ENCODE measurements at places on chromosomes 16 and 17. TPM values are rescaled to one million over a fixed set of nuclear protein-coding genes. Genes with fewer than 3 reads are reported as not detected.

The PRAC1 gene
- not detected for total RNA-seq

The TBC1D3C gene
- 3.4 TPM for total RNA-seq

The FAM171A2 gene
- total RNA-seq, result not detected

The ACSM2A gene
- total RNA-seq, result not detected

The SKAP1 gene
- not detected for total RNA-seq

The TMEM235 gene
- total RNA-seq, result not detected

The LITAFD gene
- total RNA-seq, result not detected

The CHST5 gene
- not detected for total RNA-seq

The IL17C gene
- total RNA-seq, result not detected

The KRT37 gene
- total RNA-seq, result not detected

The SEPTIN12 gene
- total RNA-seq, result not detected

The SARM1 gene
- total RNA-seq, result 1.0 TPM

The SLC26A11 gene
- total RNA-seq, result 13.6 TPM

The CA5A gene
- total RNA-seq, result not detected

The SLC35G6 gene
- total RNA-seq, result not detected

The DPEP2 gene
- total RNA-seq, result not detected

The TMEM238L gene
- total RNA-seq, result not detected

The ORAI3 gene
- 21.2 TPM for total RNA-seq

Data from MCF 10A (cell line).